ENCODE measurements at places on chromosomes 6 and 20. TPM values are rescaled to one million over a fixed set of nuclear protein-coding genes. Genes with fewer than 3 reads are reported as not detected.
A peak's percentile ranks its signal among the peaks of the same experiment; 100 is the strongest.

DNA sequence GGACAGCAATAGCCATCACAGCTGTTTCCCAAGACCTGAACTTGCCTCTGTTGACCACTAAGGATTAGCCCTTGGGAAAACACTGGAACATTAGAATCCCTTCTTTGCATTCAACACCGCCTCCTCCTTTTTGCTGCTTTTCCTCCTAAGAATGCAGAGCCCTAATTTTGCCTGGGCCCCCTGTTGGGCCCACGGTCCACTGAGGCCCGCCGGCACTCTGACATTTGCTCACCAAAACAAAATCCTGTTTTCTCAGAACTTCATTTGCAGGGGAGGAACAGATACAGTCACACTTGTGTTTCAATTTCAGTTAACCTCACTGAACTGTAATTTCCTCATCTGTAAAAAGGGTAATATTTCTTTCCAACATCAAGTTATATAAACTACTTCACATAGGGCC lies 116.0 kb upstream of the JARID2 start:
- DNase-seq, result no peak

GRCh38 chr6:88164061-88164460 lies 2.1 kb downstream of the CNR1 start:
- DNase-seq, result no peak

GRCh38 chr20:22946596-22946995 lies 88.5 kb upstream of the SSTR4 start:
- no peak for DNase-seq

DNA sequence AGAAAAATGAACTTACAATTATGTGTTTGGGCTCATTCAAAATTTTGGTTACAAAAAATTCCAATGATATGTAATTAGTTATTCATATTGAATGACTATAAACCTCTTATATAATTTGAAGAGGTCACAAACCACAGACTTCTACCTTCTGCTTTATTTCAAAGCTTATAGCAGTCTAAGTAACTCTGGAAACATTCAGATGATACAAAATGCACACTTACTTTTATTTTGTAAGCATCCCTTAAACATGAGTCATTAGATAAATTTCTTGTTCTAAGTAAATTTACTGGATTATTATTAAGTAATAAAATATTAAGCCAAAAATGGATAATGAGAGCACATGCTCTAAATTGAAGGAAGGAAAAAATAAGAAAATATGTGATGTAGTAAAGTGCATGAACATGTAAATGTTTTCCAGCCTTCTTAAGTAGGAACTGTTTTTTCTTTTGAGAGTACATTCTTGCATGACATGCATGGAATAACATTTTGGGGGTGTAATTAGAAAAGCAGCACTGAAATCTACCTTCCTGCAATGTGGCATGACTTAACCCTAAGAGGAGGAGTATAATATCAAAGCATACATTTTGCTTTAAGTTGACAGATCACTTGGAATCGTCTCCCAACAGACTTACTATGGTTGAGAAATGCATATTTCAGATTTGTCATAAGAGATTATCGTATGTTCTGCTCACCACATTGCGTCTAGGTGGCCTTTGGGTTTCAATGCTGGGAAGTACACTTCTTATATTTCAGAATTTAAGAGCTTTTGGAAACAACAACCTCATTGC lies 372.7 kb upstream of the HSF2 start:
- DNase-seq, result no peak

DNA sequence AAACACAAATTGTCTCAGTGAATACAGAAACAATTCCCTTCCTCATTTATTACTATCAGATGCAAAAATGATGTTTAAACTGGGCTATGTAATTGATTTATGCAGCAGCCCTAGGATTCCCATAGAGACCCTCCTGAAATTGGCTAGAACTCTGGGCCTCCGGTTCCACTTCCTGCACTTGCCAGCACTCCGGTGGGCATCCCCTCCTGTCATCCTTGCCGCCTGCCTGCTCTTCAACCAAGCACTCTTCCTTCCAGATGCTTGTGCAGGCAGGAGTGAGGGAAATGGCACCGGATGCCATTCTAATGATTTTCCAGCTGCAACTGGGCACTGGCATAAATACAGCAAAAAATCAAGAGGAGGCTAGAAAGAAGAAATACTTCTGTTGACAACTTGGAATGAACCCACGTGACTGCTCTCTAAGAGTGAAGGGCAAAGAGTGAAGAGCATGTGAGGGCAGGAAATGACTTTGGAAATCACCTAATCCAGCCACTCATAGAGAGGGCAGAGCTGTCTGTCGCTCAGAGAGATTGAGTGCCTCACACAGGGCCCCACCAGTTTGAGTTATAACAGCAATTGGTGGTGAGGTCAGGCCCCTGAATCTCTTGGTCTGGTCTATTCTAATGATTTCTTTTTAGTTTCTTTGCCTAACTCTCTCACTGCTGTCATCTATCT lies 3.7 kb upstream of the NEDD9 start:
- DNase-seq, result no peak

DNA sequence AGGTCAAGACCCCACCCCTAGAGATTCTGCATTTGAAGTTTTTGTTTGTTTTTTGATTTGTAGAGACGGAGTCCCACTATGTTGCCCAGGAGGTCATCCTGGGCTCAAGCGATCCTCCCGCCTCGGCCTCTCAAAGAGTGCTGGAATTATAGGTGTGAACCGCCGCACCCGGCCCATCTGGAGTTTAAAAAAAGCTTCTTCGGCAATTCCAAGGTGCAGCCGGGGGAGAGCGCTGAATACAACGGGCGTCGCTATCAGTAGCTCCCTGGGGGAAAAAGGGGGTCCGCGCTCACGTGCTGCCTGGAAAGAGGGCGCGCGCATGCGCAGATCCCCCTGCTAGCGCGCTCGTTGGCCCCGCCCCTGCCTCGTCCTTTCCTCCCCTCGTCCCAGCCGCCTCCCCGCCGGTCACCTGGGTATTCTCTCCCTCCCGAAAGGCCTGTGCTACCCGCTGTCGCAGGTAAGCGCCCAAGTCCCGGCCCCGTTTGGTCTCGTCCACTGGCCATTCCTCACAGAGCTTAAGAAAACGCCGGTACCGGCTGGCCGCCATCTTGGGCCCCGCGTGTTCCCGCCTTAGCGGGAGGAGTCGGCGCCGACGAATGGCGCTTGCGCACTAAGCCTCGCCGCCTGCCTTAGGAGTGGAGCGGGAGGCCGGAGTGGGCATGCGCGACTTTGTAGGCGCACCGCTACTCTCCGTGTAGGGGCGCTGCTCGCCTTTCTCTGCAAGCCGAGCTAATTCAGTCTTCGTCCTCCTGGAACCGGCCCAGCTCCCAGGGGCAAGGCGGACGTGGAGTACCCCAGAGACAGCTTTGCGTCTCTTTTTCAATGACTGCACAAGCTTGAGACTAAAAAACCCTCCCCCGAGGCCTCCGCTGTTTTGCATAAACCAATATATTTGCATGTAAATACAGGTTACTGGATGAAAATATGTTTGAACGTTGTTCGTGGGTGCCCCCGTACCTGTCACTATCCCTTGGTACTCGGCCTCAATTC lies at the start of gene UQCC2:
Gene UQCC2 (minus strand): TSS at position 561 of the 990 bp plus-strand sequence. CDS start 14 bp downstream, at position 547.
- DNase-seq, result peak; percentile 98

DNA sequence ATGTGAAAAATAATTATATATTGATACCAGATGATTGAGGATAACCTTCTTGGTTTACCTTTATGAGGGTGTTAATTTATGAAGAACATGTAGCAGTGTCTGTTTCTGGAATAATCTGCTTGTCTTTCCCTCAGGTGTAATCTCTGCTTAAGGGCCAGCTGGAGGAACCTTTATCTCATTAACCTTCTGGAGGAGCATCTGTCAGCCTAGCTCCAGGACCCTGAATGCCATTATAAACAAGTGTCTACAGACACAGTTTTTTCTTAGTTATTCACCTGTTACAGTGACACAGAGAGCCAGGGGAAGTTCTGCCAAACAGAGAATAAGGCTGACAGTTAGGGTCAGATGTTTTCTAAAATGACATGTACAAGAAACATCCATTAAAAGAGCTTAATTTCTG lies at the start of gene IMPG1:
Gene IMPG1 (minus strand): TSS at position 101 of the 400 bp plus-strand sequence. CDS start 174 bp downstream, outside the sequence.
- no peak for DNase-seq

The MOXD1 gene
- total RNA-seq, result 0.77 TPM

The DEFB125 gene
- total RNA-seq, result not detected
